ENCODE measurements at places on chromosomes 4 and X.
A peak's percentile ranks its signal among the peaks of the same experiment; 100 is the strongest.

DNA sequence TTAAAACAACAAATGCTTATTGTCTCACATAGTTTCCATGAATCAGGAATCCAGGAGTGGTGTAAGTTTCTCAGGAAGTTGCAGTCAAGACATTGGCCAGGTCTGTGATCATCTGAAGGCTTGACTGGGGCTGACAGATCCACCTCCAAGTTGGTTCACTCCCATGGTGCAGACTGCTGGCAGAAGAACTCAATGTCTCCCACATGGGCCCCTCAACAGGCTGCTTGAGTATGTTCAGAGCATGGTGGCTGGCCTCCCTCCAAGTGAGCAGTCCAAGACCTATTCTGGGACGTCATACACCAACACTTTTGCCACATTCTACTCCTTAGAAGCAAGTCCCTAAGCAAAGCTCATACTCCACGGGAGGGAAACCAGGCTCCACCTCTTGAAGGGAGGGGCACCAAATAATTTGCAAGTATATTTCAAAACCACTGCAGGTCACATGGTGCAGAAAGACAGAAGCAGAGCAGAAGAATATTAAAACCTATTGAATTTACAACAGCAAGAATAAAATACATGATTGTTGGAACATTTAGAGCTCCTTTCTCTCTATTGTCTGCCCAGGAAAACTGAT is 35.3 kb downstream of the LGI2 start:
- no peak for DNase-seq

- no peak for DNase-seq
Measured at GRCh38 chr4:2407991-2408342, 10.5 kb downstream of the ZFYVE28 start.

DNA sequence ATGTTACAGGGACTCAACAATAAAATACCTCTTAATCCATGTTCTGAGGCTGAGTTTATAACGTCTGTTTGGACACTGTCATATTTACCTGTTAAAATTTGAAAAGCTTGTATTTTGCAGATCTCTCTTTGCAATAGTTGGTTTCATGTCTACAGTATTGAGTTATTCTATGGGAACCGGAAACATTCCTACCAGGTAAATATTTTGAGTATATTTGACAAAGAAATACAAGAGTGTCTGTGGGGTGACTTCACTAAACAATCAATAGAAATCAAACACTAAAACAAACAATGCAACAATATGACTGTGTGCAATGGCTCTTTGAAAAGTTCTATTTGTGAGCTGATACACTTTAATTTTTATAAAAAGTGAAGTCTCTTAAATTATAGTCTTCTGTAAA is 47.7 kb upstream of the CXCL8 start:
- DNase-seq = no peak

DNA sequence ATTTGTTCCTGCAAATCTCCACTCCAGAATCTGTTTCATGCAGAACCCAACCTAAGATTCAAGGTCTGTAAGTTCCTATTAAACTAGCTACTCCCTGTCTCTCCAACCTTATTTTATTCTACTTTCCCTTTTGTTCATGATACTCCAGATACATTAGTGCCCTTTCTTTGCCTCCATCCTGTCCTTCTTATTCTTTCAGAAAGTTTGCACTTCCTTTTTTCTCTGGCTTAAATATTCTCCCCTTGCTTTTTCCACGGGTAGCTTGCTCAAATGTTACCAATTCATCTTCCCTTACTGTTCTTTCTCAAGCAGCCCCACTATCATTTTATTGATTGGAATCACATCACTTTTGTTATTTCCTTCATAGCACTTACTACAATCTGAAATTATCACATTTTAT is 72.1 kb downstream of the CAMK2D start:
- no peak for DNase-seq

GRCh38 chr4:127533028-127533700 is 99.6 kb upstream of the INTU start:
- DNase-seq = peak; percentile 16

DNA sequence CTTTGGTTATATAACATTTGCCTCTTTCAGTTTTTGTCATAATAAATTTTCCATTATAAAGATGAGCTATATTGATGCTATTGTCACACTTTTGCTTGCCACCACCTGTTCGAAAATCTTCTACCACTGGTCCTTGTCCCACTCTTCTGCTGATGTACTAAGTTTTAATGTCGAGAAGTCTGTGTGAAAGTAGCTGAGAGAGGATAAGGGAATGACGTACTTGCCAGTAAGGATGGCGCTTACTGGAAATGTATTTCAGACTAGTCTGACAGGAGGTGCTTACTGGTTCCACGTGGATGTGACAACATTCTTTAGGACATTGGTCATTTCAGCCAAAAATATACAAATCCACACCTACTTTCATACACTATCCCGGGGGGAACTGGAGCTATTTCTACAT is 132.7 kb upstream of the NR3C2 start:
- DNase-seq = no peak

DNA sequence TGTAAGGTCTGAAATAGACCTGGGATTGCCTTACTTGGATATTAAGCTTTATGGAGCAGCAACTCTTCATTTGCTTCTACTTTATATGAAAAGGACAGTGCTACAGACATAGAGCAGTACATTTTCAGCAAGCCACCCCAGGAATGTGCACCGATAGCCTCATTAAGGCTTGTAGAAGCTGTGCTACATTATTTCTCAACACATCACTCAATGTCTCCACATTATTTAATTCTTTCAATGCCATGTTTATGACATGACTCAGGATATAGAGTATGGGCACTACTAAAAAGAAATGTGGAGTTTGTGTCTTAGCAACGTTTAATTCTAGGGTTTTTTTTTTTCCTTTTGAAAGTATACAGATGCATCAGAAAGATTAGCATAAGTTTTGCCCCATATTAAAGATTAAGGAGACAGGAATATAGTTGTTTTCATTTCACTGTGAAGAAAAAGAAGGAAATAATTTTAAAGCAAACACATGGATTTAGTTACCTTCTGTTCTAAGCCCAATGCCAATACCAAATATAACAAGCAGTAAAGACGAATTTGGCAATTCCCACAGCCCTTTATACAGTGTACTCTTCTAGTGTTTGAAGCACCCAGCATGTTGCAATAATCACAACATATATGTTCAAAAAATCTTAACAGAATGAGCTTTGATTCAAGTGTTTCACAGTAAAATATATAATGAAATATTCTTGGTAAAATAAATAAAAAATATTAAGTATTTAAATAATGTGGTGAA is 2140.1 kb upstream of the AGA start:
- no peak for DNase-seq

- no peak for DNase-seq
Measured at GRCh38 chrX:34560180-34560579, 96.9 kb downstream of the TMEM47 start.

GRCh38 chr4:101122019-101122418 is 225.3 kb downstream of the PPP3CA start:
- DNase-seq = no peak

- no peak for DNase-seq
Measured at GRCh38 chr4:6887591-6888371, 21.8 kb upstream of the TBC1D14 start.

DNA sequence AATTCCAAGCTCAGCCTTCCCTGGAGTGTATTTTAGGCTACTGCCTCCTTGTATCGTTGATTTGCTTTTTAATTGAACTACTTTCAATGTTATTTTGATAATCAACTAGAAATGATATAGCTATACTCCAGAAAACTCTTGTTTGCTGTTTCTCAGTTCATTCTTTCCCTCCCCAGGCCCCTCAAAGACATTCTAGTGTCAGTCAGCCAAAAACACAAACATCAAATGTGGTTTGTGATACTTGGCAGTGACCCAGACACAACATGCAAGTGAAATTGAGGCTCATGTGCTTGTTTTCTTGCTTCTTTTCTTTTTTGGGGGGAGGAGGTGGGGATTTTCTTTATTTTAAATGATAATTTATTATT is 7.6 kb downstream of the FAT4 start:
- DNase-seq = peak; percentile 53

DNA sequence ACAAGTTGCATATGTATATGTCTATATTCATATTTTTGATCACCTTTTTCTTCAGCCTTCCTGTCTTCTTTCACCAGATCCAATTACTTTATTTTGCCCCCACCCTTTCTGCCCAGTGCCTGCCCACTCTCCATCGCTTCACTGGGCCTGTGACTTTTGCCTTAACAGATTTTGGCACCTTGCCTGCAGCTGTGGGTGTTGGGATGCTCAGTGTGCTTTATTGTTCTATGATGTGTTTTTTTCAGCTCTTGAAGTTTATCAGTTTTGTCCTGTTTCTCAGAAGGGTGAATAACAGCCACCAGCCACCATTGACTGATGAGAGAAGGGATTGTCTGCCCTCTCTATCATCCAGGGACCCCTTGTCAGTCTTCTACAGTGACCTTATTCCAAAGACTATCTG is 77.2 kb upstream of the GALNT7 start:
- no peak for DNase-seq

GRCh38 chr4:162366146-162366545 is 202.3 kb upstream of the FSTL5 start:
- DNase-seq = no peak

GRCh38 chr4:109676886-109677285 is 26.4 kb downstream of the CASP6 start:
- no peak for DNase-seq

DNA sequence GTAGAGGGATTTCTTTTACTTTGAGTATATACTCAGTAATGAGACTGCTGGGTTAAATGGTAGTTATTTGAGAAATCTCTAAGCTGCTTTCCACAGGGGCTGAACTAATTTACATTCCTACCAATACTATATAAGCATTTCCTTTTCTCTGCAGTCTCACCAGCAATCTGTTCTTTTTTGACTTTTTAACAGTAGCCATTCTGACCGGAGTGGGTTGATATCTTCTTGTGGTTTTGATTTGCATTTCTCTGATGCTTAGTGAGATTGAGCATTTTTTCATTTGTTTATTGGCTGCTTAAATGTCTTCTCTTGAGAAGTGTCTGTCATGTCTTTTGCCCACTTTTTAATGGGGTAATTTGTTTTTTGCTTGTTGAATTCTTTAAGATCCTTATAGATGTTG is 43.3 kb downstream of the SPCS3 start:
- DNase-seq = no peak

- no peak for DNase-seq
Measured at GRCh38 chr4:617644-618641, 7.4 kb upstream of the PDE6B start.

DNA sequence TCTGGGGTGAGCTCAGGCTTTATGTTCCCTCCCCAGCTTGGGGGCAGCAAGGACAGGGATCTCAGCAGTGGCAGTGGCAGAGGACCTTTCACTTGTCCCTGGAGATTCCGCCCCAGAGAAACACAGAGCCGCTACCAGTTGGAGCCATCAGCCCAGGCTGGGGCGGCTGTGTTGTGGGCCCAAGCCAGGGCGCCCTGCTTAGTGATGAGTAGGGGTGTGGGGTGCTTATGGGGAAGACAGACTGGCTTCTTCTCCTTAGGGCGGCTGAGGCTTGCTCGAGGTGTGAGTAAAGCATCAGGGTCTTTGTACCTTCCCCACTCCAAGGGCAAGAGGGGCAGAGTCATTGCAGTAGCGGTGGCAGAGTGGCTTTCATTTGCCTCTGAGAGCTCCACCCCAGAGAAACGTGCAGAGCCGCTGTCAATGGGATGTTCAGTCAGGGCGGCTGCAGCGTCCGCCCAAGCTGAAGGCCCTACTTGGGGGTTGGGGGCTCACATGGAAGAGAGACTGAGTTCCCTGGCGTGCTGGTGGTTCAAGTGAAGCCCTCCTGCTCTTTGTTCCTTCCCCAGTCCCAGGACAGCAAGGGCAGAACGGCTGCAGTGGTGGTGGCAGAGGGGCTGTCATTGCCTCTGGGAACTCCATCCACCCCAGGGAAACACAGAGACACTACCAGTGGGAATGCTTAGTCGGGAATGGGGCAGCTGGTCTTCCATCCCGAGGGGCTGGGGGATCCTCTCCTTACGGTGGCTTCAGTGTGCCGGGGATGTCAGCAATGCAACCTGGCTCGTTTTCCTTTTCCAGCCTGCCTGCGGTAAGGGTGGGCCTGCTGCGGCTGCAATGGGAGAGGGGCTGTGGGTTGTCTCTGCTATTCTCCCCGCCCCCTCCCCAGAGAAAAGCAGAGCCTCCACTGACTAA is 2142.5 kb upstream of the TENM3 start:
- DNase-seq = no peak

- DNase-seq = no peak
Measured at GRCh38 chr4:144655491-144655890, 9.5 kb downstream of the HHIP start.

DNA sequence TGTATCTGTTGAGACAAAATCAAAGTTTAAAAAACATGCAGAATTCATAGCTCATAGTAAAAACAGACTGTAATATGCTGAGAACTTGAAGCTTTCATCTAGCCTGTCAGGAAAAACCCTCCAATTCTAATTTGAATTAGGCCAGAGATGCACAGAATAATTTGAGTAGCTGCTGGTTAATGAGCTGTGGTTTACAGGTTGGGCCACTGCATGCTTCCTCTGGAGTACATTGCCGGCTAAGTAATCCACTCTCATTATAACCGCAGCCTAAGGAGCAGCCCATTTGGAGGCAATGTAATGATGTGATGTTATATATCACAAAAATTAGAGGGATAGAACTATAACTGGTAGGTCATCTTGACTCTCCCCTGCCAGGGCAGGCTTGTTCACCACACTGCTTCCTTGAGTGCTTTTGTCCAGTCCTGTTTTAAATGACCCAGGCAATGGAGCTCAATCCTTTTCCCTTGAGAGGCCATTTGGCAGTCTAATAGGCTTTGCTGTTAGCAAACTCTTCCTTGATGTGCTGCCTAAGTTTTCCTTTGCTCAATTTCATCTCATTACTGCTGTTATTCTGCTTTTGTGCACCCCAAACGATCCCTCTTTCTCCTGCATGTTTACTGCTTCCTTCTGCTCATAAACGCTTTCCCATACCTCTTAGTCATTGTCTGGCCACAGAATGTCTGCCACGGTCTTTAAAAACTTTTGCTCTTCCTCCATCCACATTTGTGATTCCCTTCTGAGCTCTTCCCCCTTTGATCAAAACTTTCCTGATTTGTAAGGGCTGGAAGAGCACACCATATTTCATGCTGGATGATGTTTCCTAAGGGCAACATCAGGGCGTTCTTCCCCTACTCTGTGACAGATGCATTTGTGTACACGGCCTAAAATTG is 230.9 kb downstream of the C4orf33 start:
- DNase-seq = no peak

DNA sequence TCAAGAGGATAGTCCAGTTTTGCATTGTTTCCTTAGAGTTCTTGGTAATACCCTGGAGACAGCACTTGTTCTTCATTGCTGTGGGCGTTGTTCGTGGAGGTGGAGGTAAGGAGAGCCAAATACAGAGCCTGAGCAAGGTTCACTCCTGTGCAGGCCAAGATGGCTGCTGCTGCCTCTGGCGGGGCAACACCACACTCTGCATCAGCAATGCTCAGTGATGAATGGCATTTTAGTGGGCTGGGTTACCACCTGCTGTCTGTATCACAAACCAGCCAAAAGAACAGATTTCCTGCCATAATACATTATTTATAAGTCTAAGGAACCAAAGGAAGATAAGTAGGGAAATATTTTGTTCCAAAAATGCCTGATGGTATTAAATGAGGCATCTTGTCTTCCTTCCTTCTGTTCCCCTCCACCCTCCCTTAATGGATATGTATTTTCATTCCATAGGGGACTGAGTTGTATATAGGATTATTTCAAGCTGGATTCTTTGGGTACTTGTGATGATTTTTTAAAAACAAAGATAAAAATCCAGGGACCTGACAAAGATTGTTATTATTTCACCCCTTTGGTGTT is 61.6 kb upstream of the LIMCH1 start:
- DNase-seq = no peak

- no peak for DNase-seq
Measured at GRCh38 chr4:61461956-61462355, 261.8 kb downstream of the ADGRL3 start.

All from brain pericyte (primary cell).